Bronchial epithelial cell (primary cell): ENCODE measurements at places on chromosomes 4 and X.

DNA sequence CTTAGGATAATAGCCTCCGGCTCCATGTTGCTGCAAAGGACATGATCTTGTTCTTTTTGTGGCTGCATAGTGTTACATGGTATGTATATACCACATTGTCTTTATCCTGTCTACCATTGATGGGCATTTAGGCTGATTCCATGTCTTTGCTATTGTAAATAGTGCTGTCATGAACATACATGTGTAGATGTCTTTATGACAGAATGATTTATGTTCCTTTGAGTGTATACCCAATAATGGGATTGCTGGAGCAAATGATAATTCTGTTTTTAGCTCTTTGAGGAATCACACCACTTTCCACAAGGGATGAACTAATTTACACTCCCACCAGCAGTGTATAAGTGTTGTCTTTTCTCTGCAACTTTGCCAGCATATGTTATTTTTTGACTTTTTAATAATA is 4.6 kb downstream of the RAB33B start:
- DNase-seq, result no peak

GRCh38 chr4:180792541-180792940 is 1450.7 kb upstream of the TENM3 start:
- no peak for DNase-seq

DNA sequence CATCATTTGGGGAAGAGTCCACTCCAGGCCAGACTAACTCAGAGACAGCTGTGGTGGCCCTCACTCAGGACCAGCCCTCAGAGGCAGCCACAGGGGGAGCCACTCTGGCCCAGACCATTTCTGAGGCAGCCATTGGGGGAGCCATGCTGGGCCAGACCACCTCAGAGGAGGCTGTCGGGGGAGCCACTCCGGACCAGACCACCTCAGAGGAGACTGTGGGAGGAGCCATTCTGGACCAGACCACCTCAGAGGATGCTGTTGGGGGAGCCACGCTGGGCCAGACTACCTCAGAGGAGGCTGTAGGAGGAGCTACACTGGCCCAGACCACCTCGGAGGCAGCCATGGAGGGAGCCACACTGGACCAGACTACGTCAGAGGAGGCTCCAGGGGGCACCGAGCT is 3.3 kb upstream of the ERAS start:
- no peak for DNase-seq

DNA sequence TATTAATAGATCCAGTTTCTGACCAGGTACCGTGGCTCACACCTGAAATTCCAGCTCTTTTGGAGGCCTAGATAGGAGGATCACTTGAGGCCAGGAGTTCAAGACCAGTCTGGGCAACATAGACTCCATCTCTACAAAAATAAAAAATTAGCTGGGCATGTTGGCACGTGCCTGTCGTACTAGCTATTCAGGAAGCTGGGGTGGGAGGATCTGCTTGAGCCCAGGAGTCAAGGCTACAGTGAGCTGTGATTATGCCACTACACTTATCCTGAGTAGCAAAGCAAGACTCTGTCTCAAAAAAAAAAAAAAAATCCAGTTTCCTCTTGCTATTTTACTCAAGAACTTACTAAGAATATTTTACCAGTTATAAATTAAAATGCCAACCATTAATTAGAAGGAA is 91.7 kb downstream of the SLC10A6 start:
- peak; percentile 64 for DNase-seq

DNA sequence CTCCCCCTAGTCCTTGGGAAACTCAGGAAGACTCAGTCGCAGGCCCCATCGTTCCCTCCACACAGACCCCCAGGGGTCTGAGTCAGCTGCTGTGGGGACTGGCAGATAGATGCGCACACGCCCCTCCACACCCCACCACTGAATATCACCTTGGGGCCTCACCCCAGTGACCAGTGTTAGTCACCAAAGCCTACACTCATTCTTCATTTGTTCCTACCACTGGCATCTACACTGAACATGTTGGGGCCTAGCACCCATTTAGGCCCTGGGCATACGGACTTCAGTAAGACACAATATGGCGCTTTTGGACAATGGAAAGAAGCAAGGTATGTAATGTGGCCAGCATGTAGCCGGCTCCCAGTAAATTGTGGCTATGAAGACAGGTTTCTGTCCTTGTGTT is 154.1 kb upstream of the PJA1 start:
- DNase-seq, result peak; percentile 65
